ENCODE measurements at places on chromosomes 12 and 14.

- no peak for DNase-seq
These were observed 3.9 kb downstream of the SNAPC1 start for GRCh38 chr14:61766151-61766550.

- no peak for DNase-seq
These were observed 182.0 kb downstream of the DAD1 start for GRCh38 chr14:22407033-22407432.

GRCh38 chr12:10967409-10967808 is 19.3 kb downstream of the TAS2R50 start:
- no peak for DNase-seq

- DNase-seq, result no peak
These were observed 207.0 kb downstream of the CALM1 start for GRCh38 chr14:90603841-90604240.

GRCh38 chr14:34363733-34364134 is 98.3 kb downstream of the SPTSSA start:
- no peak for DNase-seq

Measured in CD4-positive, alpha-beta T cell treated with Interleukin-6 at 100 ng/mL for 8 hours (primary cell).